Activated CD8-positive, alpha-beta T cell treated with anti-CD3 and anti-CD28 coated beads, Interleukin-2, amount 10 ng/mL, durations not matched to agents 7 days and 5 days (primary cell): ENCODE measurements at places on chromosomes 3 and 15. TPM values are rescaled to one million over a fixed set of nuclear protein-coding genes. Genes with fewer than 3 reads are reported as not detected.

GRCh38 chr3:46029953-46030543 is 2.8 kb upstream of the XCR1 start:
- H3K27me3 ChIP-seq, result peaks cover 6% of the 10 kb centered on the region
- H3K4me3 ChIP-seq, result no peak overlapping the region
- DNase-seq, result no peak
- no peaks in the 10 kb centered on the region for H3K4me1 ChIP-seq

DNA sequence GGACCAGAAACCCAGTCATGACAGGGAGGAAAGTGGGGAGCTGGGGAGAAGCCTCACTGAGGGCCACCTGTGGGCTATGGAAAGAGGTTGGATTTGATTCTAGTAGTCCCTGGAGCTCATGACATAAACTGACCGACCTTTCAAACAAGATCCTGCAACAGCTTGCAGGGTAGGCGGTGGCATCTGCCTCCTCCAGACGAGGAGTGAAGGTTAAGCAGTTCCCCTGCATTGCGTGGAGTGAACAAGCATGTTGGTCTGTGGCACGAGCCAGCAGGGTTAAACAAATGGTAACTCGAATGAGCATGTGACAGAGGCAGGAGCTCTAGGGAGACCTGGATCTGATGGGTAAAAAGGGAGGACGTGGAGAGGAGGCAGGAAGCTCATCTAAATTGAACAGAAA is 12.7 kb downstream of the TGM4 start:
- H3K4me1 ChIP-seq, result no peaks in the 10 kb centered on the region
- no peak overlapping the region for H3K27ac ChIP-seq
- no peak for DNase-seq
- H3K27me3 ChIP-seq, result peaks cover 4% of the 10 kb centered on the region
- no peak overlapping the region for H3K4me3 ChIP-seq

DNA sequence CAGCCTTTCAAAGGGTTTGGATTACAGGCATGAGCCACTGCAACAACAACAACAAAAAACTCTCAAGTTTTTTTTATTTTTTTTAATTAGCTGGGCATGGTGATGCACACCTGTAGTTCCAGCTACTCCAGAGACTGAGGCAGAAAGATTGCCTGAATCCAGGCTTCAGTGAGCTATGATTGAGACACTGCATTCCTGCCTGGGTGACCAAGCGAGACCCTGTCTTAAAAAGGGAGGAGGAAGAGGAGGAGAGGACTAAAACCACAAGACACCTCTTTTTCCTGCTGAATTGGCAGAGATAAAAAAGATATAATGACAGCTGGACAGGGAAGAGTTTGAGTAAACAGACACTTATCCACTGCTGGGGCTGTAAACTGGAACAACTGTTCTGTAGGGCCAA is 22.7 kb upstream of the CHRNB4 start:
- DNase-seq, result no peak
- no peak overlapping the region for H3K4me3 ChIP-seq
- no peak overlapping the region for H3K27ac ChIP-seq
- H3K27me3 ChIP-seq, result peaks cover 8% of the 10 kb centered on the region

DNA sequence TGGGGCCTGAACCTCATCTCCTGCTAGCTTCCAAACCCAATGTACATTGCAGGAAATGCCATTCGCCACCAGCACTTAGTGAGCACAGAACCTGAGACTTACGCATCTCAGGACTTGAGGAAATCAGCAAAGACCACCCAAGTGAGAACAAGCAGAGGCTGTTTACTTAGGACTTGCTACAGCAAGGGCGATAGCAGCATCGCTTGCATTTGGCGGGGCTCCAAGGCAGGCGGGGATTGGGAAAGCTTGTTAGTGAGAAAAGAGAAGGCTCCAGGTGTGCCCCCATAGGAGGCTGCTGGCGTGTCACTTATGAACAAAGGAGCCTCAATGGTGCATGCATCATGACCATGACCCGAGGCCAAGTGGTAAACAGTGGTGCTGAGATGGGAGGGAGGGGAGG is 19.7 kb downstream of the SLC6A20 start:
- H3K4me1 ChIP-seq, result peaks cover 20% of the 10 kb centered on the region
- DNase-seq, result no peak
- H3K27me3 ChIP-seq, result peaks cover 20% of the 10 kb centered on the region
- no peak overlapping the region for H3K4me3 ChIP-seq
- no peaks in the 10 kb centered on the region for H3K36me3 ChIP-seq

The SFMBT1 gene
- total RNA-seq, result 31.1 TPM

The PRSS50 gene
- total RNA-seq, result not detected

- H3K4me3 ChIP-seq, result no peak overlapping the region
- no peak for DNase-seq
- no peak overlapping the region for H3K27ac ChIP-seq
- H3K36me3 ChIP-seq, result no peaks in the 10 kb centered on the region
- peaks cover 8% of the 10 kb centered on the region for H3K27me3 ChIP-seq
These were observed 1.2 kb downstream of the ACP3 start for GRCh38 chr3:132318451-132318850.

DNA sequence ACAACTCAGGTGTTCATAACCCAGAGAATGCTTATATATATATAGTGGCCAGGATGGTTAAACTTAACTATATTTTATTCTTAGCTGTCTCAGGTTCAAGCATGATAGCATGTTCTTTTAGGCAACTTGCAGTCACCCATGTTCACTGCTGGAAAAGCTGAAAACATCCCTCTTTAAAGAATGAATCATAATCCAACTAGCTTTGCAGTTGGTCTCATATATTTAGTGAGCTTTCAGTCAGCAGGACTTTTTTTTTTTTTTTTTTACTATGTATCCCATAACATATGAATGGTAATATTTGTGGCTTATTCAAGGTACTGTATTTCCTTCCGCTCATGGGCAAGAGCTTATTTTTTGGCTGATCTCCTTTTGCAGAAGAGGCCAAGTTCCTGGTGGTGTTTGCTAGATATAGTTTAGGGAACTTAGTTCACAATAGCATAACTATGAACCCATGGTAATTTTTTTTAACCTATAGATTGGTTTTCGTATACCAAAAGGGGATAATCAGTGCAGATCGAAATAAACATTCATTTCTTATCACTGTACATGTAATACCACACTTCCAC is 77.6 kb downstream of the CMSS1 start:
- DNase-seq, result no peak
- H3K4me1 ChIP-seq, result peaks cover 9% of the 10 kb centered on the region
- no peak overlapping the region for H3K27ac ChIP-seq
- H3K36me3 ChIP-seq, result peaks cover 3% of the 10 kb centered on the region

DNA sequence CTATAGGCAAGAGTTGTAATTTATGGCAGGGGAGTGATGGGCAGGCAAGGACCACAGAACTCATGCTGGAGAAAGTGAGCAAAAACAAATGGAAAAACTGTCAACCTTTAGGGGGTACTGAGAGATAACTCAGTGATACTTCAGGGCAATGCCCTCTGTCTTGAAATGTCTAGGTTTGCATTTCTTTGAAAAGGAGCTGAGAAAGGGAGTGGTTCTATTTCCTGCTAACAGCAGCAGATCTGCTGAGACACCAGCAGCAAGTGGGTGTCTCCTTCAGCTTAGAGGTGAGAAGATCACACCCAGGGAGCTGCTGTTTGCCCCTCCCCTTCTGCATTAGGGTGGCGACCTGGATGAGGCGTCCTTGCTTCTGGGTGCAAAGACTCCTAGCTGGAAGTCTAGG is 42.3 kb upstream of the XIRP1 start:
- peaks cover 23% of the 10 kb centered on the region for H3K4me1 ChIP-seq
- H3K27ac ChIP-seq, result peak overlapping the region; percentile 73
- peak; percentile 53 for DNase-seq

- no peak overlapping the region for H3K27ac ChIP-seq
- no peak for DNase-seq
These were observed 507.6 kb downstream of the FHIT start for GRCh38 chr3:60743631-60744164.

The FETUB gene
- total RNA-seq, result not detected

- peaks cover 45% of the 10 kb centered on the region for H3K4me1 ChIP-seq
- H3K27ac ChIP-seq, result no peak overlapping the region
- H3K4me3 ChIP-seq, result no peak overlapping the region
These were observed 4.2 kb downstream of the SEC62 start for GRCh38 chr3:169970847-169971246.

- peaks cover 4% of the 10 kb centered on the region for H3K4me1 ChIP-seq
- peaks cover 16% of the 10 kb centered on the region for H3K27me3 ChIP-seq
- no peak within 1 kb of the TSS for H3K4me3 ChIP-seq
- H3K27ac ChIP-seq, result no peak within 1 kb of the TSS
These were observed at the start of gene GCNT3 for GRCh38 chr15:59611276-59612260. GCNT3 (plus strand) TSS chr15:59611783; CDS start chr15:59618239, 6,456 bp downstream.

The ERC2 gene
- not detected for total RNA-seq

DNA sequence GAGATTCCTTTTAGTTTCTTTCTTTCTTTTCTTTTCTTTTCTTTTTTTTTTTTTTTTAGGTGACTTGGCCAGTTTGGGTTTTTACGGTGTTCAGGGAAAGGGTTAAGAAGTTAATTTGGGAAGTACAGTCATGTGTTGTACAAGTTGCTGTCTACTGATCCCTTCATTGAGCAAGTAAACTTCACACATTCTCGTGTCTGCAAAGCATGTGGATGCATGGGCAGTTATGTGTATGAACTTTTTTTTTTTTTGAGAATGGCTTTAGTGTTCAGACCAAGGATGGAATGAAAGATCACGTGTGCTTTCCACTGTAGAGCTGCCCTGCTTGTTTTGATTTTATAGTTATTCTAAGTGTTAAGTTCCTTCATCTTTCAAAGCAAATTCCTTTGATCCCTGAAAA is 132.3 kb downstream of the PGPEP1L start:
- no peak for DNase-seq
- H3K4me1 ChIP-seq, result peaks cover 8% of the 10 kb centered on the region
- no peak overlapping the region for H3K4me3 ChIP-seq
- H3K36me3 ChIP-seq, result no peaks in the 10 kb centered on the region
- H3K27me3 ChIP-seq, result no peaks in the 10 kb centered on the region
- H3K27ac ChIP-seq, result no peak overlapping the region
